ENCODE measurements at places on chromosomes 5 and 9.

DNA sequence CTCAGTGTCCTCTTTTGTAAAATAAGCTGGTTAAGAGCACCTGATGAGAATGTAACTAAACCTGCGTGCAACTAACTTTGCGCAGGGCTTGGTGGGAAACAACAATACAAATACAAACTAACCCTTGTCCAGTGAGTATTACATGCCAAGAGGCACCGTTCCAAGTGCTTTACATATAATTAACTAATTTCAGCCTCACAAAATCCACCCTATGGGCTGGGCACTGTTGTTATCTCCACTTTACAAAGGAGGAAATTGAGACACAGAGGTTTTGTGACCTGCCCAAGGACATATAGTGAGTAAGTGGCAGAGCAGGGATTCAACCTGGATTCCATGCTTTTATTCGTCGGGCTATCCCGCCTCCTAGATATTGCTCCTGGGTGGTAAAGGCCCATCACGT, 26.2 kb upstream of the TNIP1 start:
- DNase-seq, result no peak

- no peak for DNase-seq
Measured at GRCh38 chr9:129702589-129703520, 37.4 kb downstream of the PRRX2 start.

DNA sequence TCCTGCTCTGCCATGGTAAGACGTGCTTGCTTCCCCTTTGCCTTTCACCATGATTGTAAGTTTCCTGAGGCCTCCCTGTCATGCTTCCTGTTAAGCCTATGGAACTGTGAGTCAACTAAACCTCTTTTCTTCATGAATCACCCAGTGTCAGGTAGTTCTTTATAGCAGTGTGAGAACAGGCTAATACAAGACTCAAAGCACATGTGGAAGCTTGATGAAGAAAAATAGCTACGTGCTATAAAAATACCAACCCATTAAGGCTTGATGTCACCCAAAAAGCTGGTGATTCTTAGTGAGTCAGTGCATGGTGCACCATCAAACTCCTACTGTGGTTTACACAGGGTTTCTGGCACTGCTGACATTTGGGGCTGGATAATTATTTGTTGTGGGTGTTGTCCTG, 332.2 kb downstream of the TMEM167A start:
- no peak for DNase-seq

- peak; percentile 56 for DNase-seq
Measured at GRCh38 chr5:141849415-141850243, 28.6 kb downstream of the PCDH1 start.

GRCh38 chr9:8838136-8838535, 1038.6 kb upstream of the DMAC1 start:
- no peak for DNase-seq

DNA sequence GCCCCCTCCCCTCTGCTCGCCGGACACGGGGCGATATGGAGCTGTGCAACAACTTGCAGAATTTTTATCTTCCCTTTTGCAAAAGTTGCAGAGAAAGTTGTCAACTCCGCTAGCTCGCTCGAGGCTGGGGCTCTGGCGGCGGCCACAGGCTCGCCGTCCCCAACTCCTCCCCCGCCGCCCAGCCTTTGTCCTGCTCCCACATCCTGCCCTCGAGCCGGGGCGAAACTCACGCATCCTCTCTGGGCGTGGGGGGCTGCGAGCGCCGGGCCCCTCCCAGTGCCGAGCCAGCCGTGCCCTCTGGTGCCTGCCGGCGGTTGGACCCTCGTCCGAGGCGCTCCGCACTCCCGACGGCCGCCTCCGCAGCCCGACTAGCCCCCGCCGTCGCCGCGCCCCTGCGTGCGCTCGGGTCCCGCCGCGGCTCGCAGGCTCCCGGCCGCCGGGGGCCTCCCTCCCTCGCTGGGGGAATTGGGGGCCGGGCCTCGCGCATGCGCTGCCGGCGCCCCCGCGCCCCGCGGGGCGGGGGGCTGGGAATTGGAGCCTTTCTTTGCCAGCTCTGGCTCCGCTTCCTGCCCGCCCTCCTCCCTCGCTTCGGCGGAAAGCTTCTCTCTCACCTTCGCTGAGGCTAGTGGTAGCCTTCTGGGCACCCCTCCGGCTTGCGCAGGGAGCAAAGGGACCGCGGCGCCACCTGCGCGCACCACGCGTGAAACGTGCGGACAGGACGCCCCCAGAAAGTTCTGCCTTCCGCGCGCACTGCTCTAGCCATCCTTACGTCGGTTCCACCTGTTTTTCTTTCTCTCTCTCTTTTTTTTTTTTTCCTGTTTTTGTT, at the start of gene CCNJL:
CCNJL (minus strand) TSS at position 431 of the 826 bp plus-strand sequence. CDS start 641 bp downstream, outside the sequence.
- DNase-seq, result no peak

DNA sequence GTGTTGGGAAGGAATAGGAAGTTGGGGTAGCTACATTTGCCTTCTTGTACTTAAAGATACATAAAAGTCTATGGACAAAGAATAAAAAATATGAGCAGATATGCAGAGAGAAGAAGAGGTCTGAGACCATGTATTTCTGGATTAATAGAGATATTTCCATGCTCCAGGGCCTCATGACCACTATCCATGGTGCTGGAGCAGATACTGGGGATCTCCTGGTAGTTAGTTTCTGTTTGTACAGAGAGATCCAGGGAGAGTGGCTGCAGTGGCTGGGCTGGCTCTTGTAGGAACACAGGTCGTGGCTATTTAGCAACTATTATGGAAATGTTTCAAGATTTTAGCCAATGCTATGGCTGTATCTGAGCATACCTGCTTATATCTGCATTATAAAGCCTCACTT, 184.2 kb upstream of the TMEM161B start:
- no peak for DNase-seq

- no peak for DNase-seq
Measured at GRCh38 chr9:98520221-98520960, 188.3 kb downstream of the GABBR2 start.

GRCh38 chr5:151682240-151682639, 4.5 kb downstream of the SPARC start:
- DNase-seq, result no peak

DNA sequence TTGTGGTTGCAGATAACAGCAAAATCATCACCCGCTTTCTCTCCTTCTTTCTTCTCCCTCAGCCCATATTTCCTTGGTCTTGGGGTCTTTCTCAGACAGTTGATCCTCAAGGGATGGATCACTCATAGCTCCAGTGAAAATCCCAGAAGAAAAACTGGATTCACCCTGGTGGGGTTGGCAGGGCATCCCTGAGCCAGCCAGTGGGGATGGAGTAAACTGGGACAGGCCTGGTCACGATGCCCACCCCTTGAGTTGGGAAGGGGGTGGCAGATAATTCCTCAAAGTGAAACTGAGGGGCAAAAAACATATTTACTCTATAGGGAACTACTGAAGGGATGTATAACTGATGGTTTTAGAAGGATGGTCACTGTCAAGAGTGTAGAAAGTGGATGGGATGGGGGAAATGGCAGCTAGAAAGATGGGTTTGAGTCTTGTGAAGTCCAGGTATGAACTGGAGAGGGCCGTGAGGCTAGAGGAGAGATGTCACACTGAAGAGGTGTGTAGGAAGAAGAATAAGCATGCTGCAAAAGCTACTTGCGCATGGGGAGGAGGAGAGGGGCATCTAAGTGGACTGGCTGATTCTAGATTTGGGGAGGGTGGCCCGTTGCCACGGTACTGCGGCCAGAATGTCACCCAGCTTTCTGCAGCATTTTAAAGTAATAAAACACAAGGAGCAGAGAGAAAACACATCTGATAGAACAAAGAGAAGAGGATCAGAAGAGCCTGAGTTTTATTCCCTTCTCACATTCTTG, 162.8 kb downstream of the PJA2 start:
- no peak for DNase-seq

GRCh38 chr5:96699186-96699820, 37.1 kb downstream of the CAST start:
- no peak for DNase-seq

DNA sequence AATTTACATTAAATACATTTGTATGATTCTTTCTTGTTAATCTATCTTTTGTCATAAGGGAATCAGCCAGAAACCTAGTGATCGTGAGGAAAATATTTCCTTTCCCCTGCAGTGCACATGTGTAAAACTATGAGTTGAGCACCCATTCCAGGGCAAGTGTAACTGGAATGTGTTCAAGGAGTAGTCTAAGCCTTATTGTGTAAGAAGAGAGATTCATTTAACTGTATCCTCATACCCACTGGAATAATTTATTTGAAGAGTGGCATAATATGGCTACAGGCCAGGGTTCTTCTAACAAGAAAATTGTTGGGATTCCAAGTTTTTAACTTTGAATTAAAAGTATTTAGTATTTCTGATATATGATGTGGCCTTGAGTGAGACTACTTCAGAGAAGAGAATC, 1692.7 kb downstream of the EFNA5 start:
- no peak for DNase-seq

DNA sequence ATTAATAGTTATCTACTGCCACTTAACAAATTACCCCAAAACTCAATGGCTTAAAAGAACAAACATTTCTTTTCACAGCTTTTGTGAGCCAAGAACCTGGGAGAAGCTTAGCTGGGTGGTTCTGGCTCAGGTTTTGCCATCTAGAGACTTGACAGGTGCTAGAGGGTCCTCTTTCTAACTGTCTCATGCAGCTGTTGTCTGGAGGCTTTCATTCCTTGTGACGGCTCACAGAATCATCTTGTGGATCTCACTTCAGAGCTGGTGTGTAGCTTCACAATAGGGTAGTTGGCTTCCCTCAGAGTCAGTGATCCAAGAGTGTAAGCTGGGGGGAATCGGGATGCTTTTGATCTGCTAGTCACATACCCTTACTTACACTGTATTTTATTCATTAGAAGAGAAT, 81.2 kb upstream of the APC start:
- DNase-seq, result no peak

DNA sequence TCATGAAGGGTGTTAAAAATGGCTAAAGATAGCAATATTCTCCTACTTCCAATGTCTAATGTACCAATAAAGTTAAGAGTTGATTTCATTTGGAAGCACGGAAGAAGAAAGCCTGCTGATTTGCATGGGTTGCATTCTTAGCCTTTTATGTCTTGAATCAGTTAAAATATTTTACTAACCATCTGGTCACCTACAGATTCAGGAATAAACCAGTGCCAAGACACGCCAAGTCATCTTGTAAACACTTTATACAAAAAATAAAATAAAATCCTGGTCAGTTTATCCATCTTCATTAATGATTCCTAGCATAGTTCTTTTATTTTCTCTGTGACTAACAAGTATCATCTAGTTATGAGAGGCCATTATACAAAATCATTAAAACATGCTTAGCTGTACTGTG, 1031.6 kb upstream of the WWC1 start:
- no peak for DNase-seq

- no peak for DNase-seq
Measured at GRCh38 chr9:85368781-85369180, 373.0 kb downstream of the AGTPBP1 start.

Data from stimulated activated CD8-positive, alpha-beta memory T cell treated with anti-CD3 and anti-CD28 coated beads, Interleukin-4, amount 100 ng/mL, for 24 hours (primary cell).